ENCODE measurements at places on chromosomes 1 and 21.

DNA sequence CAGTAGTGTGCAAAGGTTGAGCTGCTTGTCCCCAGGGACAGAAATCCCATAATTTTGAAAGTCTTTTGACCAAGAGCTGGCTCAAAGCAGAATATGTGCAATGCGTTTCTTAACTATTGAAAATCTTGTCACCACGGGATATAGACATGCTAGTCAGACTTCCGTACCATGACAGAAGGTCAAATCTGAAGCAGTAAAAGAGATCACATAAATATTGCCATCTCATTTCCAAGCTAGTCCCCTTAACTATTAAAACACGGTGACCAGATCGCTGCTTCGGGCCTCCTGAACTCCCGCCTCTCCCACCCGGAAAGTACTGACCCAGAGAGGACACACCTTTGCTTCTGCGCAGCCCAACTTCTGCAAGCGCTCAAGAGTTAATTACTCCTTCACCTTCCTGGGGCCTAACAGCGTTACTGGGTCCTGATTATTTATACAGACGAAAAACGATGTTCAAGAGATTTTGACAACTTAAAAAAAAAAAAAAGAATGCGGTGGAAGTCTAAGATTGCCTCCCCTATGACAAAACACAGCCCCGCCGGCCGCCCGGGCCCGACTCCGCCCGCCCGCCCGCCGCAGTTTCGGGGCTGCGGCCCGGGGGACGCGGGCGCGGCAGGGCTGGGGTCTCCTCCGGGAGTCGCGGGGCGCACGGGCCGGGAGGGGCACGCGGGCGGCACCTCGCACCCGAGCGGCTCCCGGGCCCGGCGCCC is 692 bp downstream of the SORT1 start:
- no peak for DNase-seq

- DNase-seq = no peak
Observed at GRCh38 chr21:41763398-41763931, 3.4 kb downstream of the RIPK4 start.

GRCh38 chr1:181088079-181089016 is at the start of gene IER5:
Gene IER5 (plus strand): TSS chr1:181088700. CDS start chr1:181088903, 203 bp downstream.
- peak; percentile 94 for DNase-seq

DNA sequence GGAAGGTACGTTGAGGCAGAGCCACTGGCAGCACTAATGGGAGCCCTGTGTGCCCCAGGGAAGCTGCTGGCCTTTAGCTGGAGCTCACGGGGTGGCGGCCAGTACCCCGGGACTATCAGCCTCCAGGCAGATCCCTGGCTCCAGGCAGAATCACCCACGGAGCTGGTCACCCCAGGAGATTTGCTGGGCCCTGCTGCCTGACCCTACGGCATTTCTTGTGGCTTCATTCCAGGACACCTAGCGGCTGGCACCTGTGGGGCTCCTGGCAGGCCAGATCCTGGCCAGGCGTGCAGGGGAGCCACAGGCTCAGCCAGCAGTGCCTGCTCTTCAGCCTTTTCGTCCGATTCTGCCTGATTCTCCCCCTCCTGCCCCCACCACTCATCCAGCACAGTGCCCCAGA is 7.1 kb downstream of the PADI1 start:
- DNase-seq = no peak

- peak; percentile 93 for DNase-seq
Observed at GRCh38 chr1:1231400-1232207, at the start of gene SDF4. Gene SDF4 (minus strand): TSS chr1:1232001. CDS start chr1:1228772, 3,229 bp downstream.

GRCh38 chr1:246528933-246529731 is 22.1 kb upstream of the SMYD3 start:
- no peak for DNase-seq

GRCh38 chr1:6477039-6477820 is 11.3 kb upstream of the TNFRSF25 start:
- no peak for DNase-seq

GRCh38 chr1:43232074-43232473 is 37.7 kb upstream of the TMEM125 start:
- no peak for DNase-seq

GRCh38 chr1:113219828-113220227 is 146.8 kb downstream of the LRIG2 start:
- DNase-seq = no peak

- DNase-seq = no peak
Observed at GRCh38 chr21:28539623-28539988, 453.1 kb downstream of the LTN1 start.

GRCh38 chr1:94725566-94725965 is 94.6 kb upstream of the SLC44A3 start:
- no peak for DNase-seq

DNA sequence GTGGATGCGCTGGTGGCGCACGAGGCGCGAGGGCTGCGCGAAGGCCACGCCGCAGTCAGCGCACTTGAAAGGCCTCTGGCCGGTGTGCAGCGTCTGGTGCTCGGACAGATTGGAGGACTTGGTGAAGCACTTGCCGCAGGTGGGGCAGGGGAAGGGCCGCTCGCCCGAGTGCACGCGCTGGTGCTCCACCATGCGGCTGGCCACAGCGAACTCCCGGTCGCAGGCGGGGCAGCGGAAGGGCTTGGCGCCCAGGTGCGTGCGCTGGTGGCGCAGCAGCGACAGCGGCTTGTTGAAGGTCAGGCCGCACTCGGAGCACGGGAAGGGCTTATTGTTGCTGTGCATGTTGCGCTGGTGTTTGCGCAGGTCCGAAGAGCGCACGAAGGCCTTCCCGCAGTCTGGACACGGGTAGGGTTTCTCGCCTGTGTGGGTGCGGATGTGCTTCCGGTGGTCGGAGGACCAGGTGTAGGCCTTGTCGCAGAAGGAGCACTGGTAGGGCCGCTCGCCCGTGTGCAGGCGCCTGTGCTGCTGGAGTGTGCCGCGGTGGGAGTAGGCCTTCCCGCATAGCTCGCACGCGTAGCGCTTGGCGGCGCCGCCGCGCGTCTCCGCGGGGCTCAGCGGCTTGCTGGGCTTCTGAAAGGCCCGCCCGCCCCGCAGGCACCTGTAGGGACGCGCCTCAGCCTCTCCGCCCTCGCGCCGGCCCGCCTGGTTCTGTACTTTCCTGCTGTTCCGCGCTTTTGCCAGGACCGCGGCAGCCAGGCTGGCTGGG is 4.7 kb downstream of the ZNF648 start:
- no peak for DNase-seq

DNA sequence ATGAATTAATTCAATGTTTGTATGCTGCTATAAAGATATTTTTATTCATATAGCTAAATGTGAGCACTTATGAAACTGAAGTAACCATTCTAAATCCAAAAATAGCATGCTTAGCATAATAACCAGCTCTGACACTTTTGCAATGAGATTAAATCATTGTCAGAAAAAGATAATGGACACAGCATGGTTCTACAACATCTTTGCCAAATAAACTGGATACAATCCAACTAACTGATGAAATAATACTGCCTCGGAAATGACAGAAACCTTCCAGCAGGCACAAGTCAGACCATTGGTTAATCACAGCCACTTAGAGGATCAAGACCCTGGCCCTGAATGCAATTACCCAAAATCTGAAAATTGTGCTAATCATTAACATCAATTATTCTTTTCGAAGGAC is 592.7 kb upstream of the ADGRL4 start:
- DNase-seq = no peak

GRCh38 chr1:70205071-70205433 is 327 bp downstream of the LRRC40 start:
- DNase-seq = no peak

DNA sequence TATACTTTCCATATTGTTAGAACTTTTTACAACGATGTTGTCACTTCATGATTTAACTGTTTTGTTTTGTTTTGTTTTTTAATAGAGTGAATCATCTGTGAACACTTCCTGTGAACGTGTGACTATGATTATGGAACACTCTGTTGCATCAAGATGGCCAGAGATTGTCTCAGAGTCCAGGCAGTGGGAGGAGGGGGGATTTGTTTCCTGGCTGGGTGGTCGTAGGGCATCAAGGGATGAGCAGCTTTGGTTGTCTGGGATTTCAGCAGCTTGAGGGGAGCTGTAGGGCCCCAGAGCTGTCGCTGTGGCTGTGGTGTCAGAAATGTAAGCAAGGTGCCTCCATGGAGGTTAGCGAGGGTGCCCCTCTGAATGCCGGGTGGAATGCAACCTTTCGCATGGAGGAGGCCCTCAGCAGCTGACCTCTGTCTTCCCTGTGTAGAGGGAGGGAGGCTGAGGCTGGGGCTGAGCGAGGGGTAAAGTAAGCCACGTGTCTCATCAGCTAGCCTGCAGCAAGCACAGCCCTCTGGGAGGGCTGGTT is 21.4 kb downstream of the NEK2 start:
- no peak for DNase-seq

DNA sequence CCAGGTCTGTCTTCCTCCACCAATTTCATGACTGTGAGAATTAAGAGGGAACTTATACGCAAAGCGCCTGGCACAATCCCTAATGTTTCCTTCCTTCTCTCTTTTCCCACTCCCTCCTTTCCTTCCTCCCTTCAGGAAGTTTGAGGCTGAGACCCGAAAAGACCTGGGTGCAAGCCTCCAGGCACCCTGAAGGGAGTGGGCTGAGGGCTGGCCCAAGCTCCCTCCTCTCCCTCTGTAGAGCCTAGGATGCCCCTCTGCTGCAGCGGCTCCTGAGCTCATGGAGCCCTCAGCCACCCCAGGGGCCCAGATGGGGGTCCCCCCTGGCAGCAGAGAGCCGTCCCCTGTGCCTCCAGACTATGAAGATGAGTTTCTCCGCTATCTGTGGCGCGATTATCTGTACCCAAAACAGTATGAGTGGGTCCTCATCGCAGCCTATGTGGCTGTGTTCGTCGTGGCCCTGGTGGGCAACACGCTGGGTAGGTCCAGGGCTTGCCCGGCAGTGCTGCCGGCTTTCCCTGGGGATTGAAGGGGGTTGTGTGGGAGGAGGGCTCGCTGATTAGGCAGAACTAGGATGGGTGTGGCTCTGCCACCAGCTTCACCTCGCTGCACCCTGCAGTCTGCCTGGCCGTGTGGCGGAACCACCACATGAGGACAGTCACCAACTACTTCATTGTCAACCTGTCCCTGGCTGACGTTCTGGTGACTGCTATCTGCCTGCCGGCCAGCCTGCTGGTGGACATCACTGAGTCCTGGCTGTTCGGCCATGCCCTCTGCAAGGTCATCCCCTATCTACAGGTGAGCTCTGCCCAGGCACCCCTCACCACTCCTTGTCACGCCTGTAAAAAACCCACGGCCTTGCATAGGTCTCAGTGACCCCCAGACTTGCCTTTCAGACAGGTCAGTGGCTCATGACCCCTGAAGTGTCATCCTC is 1.7 kb downstream of the HCRTR1 start:
- no peak for DNase-seq

DNA sequence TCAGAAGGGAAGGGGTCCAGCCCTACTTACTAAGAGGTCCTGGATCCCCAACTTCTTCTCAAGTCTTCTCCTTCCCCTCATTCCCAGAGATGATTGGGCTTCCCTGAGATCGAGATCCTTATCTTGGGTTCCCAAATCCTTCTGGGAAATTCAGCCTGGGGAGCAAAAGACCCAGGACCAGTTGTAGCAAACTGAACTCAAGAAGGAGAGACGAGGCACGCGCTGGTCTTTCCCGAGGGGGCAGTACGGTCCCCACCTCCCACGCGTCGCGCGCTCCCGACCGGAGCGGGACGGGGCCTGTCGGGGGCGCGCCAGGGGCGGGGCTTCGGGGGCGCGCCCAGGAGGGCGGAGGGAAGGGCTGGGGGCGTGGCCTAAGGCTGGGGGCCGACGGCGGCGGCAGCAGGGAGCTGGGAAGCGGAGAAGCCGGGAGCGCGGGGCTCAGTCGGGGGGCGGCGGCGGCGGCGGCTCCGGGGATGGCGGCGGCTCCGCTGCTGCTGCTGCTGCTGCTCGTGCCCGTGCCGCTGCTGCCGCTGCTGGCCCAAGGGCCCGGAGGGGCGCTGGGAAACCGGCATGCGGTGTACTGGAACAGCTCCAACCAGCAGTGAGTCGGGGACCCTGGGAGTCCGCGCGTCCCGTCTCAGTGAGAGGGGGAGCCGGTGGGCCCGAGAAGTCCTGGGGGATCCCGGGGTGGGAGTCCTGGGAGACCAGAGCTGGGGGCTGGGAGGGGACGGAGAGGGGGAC is at the start of gene EFNA3:
Gene EFNA3 (plus strand): TSS at position 369 of the 741 bp plus-strand sequence. CDS start 105 bp downstream, at position 474.
- DNase-seq = peak; percentile 56

- no peak for DNase-seq
Observed at GRCh38 chr1:91173346-91173890, 151.6 kb upstream of the ZNF644 start.

- no peak for DNase-seq
Observed at GRCh38 chr1:54371038-54371941, 34.9 kb downstream of the SSBP3 start.

DNA sequence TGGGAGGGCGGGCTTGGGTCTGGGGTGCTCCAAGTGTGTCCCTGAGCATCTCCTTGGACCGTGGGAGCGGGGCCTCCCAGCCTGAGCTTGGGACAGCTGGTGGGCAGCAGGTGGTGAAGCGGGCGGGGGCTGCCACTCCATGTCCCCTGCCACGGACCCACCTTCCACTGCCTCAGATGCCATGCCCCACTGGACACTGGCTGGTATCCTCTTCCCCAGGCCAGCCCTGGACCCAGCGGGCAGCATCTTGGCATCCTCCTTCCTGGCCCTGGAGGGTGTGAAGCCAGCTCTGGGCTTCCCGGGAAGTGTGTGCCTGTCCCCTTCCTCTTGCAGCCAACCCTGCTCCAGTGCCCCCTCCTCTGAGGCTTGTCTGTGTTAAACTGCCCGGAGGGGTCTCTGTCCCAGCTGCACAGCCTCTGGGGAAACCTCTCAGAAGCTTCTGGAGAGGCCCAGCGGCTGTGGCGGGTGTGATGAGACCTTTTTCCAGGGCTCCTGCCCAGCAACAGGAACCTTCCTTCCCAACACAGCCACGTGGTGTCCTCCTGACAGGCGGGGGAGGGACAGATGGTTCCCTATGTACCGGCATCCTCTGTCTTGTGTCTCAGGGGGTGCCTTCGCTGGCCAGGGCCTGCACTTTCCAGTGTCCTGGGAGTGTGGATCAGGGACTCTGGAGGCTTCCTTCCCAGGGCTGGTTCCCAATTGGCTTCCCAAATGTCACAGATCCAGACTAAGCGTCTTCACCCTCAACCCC is 81.6 kb upstream of the DISP3 start:
- DNase-seq = no peak

GRCh38 chr1:36389261-36389660 is 3.5 kb upstream of the STK40 start:
- DNase-seq = no peak

All from effector CD8-positive, alpha-beta T cell (primary cell).